GM12865 (cell line): ENCODE measurements at places on chromosomes 1 and 21.

- DNase-seq, result peak; percentile 82
These were observed at the start of gene CTTNBP2NL for GRCh38 chr1:112395821-112396652. TSS of gene CTTNBP2NL (plus strand) at chr1:112396214. CDS start at chr1:112416166, 19,952 bp downstream.

DNA sequence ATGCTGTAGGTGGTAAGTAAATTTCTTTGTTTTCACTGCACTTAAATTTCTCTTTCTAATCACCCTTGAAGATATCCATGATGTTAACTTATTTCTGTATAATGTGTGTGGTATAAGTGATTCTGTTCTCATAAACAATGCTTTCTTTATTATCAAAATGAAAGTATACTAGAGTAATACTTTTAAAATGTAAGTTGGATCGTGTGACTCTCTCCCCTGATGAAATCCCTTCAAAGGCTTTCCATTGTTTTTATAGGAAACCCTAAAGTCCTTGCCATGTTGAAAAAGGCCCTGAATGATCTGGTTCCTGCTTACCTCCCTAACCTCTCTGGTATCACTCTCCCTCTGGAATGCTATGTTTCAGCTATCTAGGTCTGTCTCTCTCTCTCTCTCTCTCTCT lies 191.1 kb upstream of the LHX8 start:
- no peak for DNase-seq

- peak; percentile 38 for DNase-seq
These were observed 155.0 kb upstream of the EDN2 start for GRCh38 chr1:41639332-41639936.

- DNase-seq, result no peak
These were observed 63.1 kb upstream of the MUTYH start for GRCh38 chr1:45403298-45403697.

DNA sequence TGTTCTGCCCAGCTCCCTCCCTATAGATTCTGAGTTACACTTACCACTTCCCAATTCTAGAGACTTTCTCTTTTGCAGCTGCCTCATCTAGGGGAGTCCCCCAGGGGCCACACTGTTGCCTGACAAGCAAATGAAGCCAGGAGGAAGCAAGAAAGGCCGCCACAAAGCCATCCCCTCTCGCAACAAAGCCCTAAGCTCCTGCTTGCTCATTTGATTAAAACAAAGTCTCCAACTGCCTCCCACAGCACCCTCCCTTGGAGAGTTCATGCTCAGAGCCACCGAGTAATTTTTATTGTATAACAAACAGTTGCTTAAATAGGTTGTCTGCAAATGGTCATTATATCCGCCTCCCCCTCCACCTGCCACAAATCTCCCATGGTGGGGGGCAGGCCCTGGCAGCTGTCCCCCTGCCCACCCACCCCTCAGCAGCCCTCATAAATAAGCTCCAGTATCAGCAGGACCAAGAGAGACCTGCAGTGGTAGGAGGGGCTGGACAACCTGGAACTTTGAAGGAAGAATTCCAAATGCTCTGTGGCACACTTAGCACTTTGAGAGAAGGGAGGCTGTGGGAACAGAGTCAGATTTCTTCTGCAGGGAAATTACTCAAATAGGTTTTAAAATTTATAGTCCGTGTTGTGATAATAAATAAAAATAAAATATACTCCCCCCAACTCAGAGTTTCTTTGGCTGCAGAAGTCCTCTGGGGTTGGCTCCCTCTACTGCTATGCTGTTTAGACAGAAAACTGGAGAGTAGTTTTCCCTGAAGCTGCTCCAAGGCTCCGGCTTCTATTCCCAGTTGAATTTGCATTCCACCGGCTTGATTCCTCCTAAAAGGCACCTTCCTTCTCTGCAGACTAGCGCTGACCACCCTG lies 237.5 kb downstream of the TTLL7 start:
- DNase-seq, result peak; percentile 87

DNA sequence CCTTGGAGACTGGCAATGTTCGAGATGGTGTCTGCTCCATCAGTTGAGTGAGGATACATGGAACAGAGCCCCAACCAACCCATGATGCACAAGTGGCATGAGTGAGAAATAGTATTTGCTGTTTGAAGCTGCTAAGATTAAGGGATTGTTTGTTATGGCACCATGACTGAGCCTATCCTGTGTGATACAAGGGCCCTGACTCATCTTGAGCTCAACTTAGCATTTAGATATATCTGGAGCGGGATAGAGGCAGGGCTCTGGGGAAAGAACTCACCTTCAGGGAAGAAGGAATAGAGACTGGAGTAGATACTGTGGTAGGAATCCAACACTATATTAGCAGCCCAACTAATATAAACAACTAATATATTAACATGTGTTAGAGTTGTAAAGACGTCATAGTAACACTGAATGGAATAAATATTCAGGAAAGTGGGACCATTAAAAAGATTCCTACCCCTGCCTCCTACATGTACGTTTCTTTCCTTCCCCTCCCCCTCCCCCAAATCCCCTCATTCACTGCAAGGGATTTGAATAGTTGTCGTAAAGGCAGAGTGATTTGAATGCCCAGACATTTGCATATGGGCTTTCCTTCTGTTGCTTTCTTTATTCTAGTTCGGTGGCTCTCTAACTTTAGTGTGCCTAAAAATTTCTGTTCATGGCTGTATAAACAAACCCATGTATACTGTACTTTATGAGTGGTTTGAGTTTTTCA lies 106.6 kb upstream of the POU3F1 start:
- no peak for DNase-seq

- no peak for DNase-seq
These were observed 14.0 kb upstream of the LGALS8 start for GRCh38 chr1:236509647-236510401.

DNA sequence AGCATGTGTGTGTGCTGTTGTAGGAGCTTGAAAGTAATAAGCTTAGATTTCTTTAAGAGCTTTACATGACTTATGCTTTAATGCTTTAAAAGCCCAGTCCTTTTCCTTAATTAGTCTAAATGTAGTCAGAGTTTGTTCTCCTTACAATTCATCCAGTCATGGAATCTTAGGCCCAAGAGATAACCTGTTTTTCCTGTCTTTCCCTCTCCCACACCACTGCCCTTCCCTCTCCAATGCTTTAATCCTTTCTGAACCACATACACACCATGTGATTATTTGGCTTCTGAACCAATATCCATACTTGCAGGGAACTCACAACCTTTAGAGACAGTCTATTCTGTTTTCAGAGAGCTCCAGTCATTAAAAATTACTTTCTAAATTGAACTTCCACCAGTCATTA lies 37.6 kb downstream of the ALG6 start:
- DNase-seq, result no peak

DNA sequence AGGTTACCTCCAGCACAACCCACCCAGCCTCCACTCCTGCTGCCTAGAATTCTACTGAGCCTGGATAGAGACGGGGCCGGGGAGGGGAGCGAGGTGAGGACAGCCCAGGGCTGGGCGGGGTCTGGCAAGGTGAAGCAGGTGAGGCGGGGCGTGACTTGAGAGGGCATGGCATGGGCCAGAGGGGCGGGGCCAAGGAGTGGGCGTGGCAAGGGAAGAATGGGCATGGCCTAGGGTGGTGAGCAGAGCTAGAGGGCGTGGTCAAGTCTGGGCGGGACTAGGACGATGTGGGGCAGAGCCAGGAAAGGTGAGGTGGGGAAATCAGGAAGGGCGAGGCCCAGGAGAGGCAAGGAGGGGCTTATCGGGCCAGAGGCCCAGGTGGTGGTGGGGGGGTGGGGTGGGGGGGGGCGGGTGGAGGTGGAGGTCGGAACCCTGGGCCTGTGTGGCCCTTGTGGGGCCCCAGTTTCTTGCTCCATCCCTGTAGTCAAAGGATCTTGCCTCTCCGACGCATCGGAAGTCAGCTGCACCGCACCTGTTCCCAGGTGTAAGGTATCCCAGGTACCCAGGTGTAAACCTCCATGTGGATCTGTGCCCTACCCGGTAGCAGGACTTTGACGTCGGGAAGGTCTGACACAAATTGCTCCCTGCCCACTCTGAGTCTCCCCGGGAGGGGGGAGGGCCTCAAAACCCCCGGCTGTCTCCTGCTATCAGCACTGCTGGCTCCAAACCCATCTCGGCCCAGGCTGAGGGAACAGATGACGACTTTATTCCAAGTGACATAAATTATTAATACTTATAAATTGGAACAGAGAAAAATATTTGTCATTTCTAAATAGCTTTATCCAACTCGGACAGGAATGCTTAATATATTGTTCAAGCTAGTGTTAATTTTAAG lies 32.9 kb upstream of the UTS2 start:
- DNase-seq, result peak; percentile 25
